ENCODE measurements at places on chromosomes 11 and 22.

DNA sequence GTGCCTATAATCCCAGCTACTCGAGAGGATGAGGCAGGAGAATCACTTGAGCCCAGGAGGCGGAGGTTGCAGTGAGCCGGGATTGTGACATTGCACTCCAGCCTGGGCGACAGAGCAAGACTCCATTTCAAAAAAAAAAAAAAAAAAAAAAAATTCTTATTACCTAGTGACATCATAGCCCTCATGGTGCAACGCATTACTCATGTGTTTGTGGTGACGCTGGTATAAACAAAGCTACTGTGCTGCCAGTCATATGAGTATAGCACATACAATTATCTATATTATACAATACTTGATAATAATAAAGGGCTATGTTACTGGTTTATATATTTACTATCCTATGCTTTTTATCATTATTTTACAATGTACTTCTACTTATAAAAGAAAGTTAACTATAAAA is 41.2 kb downstream of the OR2AT4 start:
- no peak for DNase-seq

DNA sequence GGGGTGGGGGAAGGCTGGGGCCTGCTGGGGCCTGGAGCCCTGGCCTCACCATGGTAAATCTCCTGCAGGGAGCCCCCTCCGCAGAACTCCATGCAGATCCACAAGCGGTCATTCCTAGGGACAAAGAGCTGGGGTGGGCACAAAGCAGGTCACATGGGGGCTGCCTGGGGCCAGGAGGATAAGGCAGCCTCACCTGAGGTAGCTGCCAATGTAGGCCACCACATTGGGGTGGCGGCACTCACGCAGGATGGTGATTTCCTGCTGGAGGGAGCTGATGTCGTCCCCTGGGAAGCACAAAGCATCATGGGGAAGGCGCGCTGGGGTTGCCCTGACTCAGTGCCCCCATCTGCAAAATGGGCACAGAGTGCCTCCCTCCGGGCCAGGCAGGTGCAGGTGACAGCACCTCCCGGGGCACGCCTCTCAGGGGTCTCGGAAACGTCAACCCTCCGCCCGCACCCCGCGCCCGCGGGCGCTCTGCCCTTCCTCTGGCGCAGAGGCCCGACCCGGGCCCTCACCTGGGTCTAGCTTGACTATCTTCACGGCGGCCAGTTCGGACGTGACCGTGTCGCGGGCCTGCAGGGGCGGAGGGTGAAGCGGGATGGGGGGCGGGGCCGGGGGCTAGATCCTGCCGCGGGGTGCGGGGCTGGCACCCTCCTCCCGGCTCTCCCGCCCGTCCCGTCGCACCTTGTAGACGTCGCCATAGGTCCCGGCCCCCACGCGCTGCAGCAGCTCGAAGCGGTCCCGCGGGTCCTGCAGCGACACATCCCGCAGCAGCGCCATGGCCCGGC is 450 bp downstream of the MAP4K2 start:
- DNase-seq, result no peak

- DNase-seq, result peak; percentile 43
Observed at GRCh38 chr22:25081409-25081824, 118.2 kb upstream of the CRYBB3 start.

- DNase-seq, result no peak
Observed at GRCh38 chr22:41876675-41877074, 38.2 kb downstream of the SHISA8 start.

DNA sequence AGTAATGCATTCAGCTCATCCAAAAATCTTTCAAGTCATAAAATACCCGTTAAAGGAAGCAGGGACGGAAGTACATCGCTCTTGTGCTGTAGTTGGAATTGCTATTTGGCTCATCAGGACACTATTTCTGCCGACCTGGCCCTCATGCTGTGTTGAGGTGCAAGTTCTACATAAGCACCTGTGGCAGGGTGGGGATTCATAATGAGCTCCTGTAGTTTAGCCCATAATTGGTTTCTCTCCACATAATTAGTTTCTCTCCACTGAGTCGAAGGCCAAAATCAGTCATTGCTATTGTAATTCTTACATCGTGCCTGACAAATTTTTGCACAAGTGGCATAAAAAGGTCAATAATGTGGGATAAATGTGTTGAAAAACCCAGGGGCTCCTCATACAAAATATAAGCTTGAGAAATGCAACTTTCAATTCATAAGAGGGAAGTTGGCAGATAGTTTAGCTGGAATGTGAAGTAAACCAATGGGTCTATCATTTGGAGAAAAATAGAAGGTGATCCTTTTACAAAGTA is 14.9 kb upstream of the ISX start:
- no peak for DNase-seq

GRCh38 chr11:119322360-119322739 is 5.4 kb upstream of the MCAM start:
- DNase-seq, result no peak

DNA sequence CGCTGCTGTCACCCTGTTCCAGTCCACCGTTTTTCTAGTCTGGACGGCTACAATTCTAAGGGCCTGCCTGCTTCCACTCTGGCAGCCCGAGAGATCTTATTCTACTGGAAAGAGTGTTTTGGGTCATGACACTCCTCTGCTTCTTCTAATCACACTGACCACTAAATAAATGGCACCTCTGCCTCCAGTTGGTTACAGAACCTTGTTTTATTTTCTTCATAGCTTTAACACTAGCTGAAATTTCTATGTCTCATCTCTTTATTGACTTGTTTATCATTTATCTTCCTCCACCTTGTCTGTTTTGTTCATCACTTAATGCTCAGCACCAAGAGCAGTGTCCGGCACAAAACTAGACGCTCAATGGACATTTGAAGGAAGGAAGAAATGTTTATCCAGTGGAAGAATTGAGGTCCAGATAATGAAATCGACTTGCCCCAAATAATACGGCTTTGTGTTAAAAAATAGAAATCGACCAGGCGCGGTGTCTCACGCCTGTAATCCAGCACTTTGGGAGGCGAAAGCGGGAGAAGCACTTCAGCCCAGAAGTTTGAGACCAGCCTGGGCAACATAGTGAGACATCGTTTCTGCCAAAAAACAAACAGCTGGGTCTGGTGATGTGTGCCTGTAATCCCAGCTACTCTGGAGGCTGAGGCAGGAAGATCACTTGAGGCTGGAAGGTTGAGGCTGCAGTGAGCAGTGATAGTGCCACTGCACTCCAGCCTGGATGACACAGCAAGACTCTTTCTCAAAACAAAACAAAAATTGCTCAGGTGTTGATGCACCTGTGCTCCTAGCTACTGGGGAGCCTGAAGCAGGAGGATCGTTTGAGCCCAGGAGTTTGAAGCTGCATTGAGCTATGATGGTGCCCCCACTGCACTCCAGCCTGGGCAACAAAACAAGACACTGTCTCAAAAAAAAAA is 693 bp upstream of the PRR14L start:
- no peak for DNase-seq

DNA sequence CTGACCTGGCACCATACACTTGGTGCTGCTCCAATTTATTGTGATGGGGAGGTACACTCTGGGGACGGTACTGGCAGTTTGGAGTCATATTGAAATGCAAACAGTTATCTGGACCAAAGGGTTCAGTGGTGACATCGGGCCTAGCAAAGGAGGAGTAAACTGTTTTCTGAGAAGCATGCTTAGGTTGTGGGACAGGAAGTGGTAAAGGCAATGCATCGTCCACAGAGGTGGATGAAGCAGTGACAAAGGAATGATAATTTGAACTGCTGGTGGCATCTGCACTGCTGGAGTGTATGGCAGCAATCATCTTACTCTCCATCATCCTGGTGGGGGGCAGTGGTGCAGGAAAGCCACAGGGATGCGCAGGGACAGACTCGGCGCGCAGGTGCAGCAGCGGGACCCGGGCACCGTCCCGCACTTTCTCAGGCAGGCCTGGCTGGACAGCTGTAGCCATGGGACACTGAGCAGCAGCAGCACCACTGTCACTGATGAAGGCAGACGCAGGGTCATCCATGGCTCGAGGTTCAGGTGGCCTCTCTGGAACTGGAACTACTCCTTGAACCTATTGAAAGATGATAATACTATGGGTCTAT is 28.0 kb upstream of the TP53AIP1 start:
- no peak for DNase-seq

DNA sequence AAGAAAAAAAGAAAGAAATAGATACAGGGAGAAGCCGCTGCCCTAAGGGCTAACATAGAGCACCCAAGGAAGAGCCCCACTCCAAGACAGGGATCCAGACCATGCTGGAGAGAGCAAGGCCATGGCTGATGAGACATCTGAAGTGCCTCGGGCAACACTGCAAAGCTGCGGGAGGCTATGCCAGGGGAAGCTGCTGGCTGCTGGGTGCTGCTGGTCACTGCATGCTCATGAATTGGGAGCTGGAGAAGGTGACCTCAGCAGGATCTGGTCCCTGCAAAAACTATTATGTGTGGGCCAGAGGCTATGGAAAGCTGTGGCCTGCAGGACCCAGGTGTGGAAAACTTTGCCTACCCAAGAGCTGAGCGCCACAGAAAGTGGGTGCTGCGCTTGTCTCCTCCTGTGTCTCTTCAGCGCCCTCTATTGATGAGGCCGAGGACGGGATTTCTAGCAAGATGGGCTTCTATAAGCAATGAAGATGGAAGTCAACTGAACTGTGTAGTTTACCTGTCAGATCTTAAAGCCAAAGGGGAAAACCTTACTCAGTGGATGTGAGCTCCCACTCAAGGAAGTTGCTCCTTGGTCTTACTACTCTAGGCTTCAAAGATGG is 17.3 kb upstream of the SLC29A2 start:
- peak; percentile 72 for DNase-seq

DNA sequence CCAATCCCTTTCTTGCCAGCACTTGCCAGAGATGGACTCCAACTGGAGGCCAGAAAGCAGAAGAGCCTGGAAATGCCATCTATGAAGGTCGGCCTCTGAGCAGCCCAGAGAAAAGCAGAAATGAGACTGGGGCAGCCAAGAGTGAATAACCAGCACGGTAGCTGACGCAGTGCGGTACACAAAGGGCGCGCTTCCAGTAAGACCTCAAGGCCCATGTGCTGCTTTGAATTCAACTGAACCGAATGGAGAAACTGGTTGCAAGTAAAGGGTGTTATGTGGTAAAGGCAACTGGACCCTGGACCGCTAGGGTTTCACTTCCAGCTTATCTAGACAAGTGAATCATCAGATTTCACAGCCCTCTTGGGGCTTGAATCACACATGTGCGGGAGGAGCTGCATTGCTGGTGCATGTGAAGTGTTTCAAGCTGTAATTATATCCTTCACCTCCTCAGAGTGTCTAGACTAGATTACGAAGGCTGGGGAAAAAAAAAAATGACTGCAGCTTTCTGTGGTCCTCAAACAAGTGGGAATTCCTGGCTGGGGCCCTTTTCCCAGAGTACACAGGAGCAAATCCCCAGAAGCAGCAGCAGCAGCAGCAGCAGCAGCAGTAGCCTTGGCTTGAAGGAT is 128.9 kb downstream of the CCDC34 start:
- no peak for DNase-seq

- DNase-seq, result no peak
Observed at GRCh38 chr11:44780940-44781631, 54.3 kb downstream of the TSPAN18 start.

- DNase-seq, result peak; percentile 87
Observed at GRCh38 chr11:65422633-65423515, at the start of gene NEAT1. Gene NEAT1 (plus strand): TSS chr11:65422798.

DNA sequence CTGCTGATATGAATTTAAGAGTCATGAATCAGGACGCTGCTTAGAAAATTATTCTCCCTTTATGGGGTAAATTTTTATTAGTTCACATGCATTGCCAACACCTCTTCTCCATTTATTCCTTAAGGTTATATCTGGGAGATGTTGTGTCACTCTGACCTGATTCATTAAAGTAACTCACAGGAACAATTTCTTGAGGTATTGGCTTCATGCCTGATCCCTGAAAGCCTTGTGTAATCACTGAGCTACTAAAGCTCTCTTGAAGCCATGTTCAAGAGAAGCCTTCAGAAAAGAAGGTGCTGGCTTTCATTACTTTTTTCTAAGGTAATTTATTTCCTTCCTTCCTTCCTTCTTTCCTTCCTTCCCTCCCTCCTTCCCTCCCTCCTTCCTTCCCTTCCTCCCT is 420.6 kb downstream of the RAB38 start:
- no peak for DNase-seq

GRCh38 chr11:33197915-33198727 is 36.8 kb upstream of the CSTF3 start:
- no peak for DNase-seq

DNA sequence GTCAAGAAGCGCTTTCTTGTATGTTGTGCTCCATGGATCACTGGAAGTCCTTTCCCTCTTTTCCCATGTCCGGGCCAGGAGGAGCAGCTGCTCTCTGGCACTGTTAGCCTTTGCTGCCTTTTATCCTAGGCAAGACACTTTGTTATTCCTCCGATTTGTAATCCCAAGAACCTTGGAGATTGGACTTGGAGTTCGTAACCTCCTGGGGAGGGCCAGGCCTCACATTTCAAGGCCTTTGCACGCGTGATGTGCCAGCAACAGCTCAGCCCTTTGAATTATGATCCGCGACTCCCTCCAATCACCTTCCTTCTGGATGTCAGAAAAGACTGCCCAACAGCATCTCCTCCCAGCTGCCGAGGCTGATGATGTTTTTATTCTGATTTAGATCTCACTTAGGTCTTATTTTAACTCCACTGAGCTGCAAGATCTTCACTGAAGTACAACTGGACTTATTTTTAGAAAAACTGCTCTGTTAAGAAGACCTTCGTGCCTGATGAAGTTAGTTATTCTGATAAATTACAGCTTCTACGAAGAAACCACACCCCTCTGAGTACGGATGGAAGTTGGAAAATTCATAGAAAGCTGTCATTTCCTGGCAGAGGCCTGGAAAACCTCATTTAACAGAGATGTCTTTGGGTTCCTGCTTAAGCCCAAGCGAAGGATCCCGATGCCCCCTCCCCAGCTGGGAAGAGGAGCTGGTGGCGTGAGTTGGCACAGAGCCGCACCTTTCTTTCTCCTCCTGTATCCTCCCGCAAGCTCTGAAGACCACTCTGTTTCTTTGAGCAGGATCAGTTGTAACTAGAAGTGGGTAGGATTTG is 62.4 kb downstream of the PARVB start:
- no peak for DNase-seq

GRCh38 chr22:43438666-43439347 is 27.0 kb downstream of the MPPED1 start:
- DNase-seq, result no peak

DNA sequence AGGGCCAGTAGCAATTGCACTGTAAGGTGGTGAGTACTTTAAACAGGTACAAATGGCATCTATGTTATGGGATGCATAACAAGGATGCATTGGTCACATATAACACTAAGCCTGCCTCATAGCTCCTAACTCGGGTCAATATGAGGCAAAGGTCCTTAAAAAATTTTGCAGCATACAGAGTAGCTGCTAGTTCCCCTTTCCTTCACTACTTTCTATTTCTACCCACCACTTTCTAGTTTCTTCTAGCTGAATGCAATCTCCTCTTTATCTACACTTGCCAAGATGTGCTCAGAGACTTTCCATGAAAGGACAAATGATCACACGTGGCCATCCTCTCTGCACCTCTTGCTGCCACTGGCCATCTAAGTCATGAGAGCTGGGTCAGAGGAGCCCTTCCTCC is 9.8 kb downstream of the OR51F2 start:
- no peak for DNase-seq

DNA sequence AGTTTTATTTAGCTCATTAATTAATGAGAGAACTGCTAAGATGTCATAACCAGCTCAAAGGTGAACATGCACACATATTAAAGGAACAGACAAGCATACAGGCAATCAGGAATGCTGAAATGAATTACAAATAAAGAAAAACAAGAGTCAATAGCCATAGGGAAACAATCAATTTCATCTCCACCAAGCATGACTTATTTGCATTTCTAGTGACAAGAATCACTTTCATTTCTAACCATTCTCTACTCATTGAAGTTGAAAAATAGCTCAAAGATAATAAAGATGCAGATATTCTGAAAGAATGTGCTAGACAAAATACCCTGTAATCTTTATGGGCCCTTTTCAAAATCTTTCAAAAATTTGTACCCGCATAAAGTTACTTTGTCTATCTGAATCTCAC is 23.2 kb downstream of the ISX start:
- no peak for DNase-seq

All from CD4-positive, alpha-beta memory T cell (primary cell).